SW480 (cell line): ENCODE measurements at places on chromosomes 1 and 21.

GRCh38 chr1:182374101-182374834 lies 17.3 kb downstream of the GLUL start:
- DNase-seq = no peak

DNA sequence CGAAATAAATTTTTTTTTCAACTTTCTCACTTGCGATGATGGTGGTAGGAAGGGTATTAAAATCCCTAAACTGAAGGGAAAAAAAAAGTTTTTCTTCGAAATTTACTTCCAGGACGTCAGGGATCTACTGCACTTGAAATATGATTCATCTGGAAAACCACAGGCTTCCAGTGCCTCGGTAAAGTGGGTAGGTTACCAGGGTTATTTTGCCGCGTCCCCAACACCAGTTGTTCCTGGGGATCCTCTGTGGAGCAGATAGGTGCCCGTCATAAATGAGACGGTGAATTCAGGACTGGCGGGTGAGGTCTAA lies 773 bp downstream of the RABIF start:
- peak; percentile 82 for DNase-seq

- peak; percentile 1 for DNase-seq
These were observed 45.0 kb upstream of the HOOK1 start for GRCh38 chr1:59769736-59770095.

DNA sequence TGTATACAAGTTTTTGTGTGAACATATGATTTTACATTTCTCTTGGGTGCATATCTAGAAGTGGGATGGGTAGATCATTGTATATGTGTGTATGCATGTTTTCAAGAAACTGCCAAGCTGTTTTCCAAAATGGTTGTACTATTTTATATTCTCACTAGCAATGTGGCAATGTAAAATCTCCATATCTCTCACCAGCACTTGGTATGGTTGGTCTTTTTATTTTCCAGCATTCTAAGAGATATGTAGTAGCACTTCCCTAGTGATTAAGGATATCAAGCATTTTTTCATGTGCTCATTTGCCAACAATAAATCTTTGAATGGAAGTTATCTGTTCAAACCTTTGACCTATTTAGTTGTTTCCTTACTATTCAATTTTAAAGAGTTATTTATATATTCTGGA lies 310.7 kb downstream of the ZNF326 start:
- no peak for DNase-seq

GRCh38 chr1:207883104-207883651 lies 27.7 kb downstream of the CD34 start:
- DNase-seq = no peak

DNA sequence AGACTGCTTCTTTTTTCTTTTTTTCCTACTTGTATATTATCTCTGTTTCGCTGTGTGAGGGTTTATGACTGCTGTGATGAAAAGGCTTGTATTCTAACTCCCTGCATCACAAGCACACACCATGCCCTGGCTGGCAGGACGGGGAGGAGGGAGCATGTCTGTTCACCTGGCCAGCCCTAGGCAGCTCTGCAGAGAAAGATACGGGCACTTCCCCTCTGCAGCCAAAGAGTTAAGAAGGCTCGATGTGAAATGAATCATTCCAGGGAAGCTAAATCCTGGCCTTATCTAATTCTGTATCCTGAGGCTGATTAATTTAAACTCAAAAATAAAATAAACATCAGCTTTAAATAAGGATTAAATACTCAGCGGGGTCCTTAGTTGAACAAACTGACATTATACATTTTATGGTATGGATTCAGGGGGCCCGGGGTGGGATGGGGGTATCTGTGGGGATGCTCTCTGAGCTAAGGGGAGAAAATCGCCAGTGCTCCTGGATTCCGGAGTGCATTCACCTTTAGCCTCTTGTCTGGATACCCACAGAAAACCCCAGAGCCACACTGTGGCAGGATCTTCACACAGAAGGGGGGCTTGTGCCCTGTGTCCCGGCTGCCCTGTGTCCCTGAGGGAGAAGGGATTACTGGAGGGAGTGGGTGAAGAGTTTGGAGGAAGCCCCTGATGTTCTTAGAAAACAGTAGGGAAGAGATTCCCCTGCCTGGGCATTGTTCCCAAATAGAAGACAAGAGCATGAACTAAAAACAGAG lies 321.5 kb downstream of the NPHP4 start:
- no peak for DNase-seq

DNA sequence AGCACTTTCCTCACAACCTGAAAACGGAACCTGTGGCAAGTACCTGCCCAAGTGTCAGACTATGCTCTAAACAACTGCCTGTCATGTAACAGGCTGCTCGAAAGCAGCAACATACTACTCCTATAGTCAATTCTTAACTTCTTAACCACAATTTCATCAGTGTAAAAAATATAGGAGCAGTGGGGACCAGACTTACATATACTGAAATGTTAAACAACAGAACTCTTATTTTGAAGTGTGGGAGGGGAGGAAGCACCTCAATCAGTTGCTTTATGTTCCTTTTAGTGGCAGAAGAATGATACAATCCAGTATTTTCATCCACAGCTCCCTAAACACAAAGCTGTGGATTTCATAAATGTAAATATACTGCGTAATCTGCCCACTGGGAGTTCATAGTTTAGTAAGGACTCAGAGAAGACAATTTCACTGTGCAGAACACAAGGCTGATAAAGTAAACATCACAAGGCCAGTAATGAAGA lies 44.2 kb downstream of the WLS start:
- DNase-seq = no peak

GRCh38 chr1:161951646-161952045 lies 72.0 kb downstream of the OLFML2B start:
- no peak for DNase-seq

- DNase-seq = no peak
These were observed 434.0 kb downstream of the BRINP3 start for GRCh38 chr1:190043655-190044054.
